AG09319 (cell line): ENCODE measurements at places on chromosomes 1 and 21.

- no peak for DNase-seq
Measured at GRCh38 chr21:45765375-45765774, 121.8 kb downstream of the PCBP3 start.

DNA sequence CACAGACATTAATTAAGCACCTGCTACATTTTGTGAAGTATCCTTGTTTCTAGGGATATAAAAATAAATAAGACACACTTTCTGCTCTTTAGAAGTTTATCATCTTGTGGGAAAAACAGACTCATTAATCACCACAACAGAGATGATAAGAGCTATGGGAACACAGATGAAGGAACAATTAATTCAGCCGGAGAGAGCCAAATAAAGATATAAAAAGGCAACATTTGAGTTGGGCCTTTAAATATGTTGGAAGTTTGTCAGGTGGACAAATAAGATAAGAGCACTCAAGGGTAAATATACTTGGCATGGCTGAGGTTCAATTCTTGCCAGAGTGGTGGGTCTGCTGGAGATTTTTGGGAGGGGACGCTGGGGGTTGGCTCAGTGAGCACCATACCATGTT, 34.2 kb upstream of the VTCN1 start:
- no peak for DNase-seq

DNA sequence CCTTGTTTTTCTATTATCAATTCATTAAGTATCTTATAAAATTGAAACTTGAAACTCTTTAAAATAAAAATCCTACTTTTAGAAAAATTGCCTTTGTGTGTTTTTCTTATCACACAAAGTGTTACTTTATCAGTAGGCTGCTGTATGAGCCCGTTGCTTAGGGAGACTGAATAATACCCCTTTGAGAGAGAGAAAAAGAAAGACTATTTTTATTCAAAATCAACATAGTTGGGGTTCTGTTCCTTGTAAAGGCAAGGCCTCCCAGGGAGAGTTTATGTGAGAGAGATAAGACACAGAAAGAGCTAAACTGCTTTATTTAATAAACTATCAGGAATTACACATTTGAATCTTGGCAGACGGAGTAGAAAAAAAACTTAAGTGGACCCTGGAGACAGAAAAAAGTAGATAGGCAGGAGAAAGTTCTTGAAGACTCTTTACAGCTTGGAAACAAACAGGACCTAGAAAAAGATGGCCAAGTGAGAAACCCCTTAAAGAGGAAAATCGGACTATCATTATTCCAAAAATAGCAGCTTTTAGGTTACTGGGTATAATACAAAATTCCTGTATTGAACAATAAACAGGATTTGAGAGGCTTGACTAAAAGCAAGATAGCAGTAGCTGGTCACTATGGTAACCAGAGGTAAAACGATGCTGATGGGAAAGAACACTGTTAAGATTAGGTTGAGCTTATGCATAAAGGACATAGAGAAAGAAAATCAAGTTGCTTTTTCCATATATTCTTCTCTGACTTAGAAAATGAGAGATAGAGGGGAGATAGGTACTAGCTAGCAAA, 170.9 kb downstream of the LRRC7 start:
- DNase-seq = no peak

DNA sequence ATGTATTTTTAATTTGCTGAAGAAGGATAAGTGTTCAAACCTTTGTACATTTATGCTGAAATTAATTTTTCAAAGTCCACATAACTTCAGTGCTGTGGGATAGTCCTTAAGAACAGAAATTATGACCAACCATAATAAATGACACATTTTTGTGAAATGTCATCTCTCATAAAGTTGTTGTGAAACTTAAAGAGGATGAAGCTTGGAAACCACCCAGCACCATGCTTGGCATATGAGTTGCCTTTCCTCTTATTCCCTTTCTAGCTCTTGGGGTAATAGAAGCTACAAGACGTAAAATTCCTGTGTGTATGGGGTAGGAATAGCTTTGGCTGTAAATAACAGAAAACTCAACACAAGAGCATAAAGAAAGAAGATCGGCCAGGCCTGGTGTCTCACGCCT, 18.9 kb upstream of the USP24 start:
- no peak for DNase-seq
